Activated B cell treated with CpG ODN at 0.5 μM for 24 hours (primary cell): ENCODE measurements at places on chromosomes 5 and 9.

DNA sequence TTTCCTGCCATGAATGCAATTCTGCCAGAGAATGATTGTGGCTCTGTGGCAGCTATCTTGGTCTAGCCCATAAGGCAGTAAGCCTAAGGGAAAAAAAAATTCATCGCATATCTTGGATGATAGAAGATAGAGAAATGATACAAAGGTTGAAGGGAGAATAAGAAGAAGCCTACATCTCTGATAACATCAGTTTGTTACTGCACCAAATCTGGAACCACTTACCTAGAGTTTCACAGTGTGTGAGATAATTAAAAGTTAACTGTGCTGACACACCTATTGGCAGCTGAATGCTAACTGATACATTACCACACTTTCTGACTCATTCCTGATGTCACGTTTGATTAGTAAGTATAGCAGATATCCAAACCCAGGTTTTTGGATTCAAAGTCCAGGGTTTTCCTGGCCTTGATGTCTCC lies 91.6 kb upstream of the TAF11L2 start:
- no peaks in the 10 kb centered on the region for H3K27me3 ChIP-seq
- H3K36me3 ChIP-seq: no peaks in the 10 kb centered on the region
- H3K4me1 ChIP-seq: no peaks in the 10 kb centered on the region
- H3K4me3 ChIP-seq: no peak overlapping the region
- DNase-seq: no peak

DNA sequence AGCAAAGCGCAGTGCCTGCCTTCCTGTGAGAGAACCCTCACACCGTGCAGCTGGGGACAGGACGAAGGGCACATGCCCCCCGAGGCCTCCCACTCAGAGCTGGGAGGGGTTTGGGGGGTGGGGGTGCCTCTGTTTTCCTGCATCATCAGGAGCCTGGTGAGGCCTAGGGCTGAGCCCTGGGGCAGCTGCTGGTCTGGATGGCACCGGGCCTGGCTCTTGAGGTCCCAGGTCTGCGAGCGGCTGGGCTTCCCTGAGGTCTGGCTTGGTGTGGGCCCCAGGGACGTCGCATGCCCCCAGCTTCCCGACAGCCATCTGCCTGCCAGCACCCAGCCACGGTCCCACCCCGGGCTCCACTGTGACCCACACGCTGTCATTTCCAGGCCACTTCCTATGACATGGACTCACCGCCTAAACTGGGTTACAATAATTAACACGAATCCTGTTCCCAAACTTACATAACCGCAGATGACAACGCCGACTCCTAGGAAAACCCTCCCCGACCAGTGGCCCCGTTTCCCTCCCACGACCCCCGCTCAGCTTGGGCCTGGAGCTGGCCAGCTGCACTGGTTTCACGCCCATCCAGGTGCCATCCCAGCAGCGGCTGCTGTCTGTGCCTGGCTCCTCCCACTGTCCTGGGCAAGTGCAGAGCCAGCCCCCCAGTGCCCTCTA lies 8.7 kb downstream of the NACC2 start:
- H3K4me3 ChIP-seq: no peak overlapping the region
- H3K36me3 ChIP-seq: no peaks in the 10 kb centered on the region
- no peak overlapping the region for H3K27ac ChIP-seq
- H3K4me1 ChIP-seq: peaks cover 4% of the 10 kb centered on the region
- H3K27me3 ChIP-seq: peaks cover 9% of the 10 kb centered on the region

GRCh38 chr9:136013116-136013515 lies 51.9 kb upstream of the UBAC1 start:
- peaks cover 2% of the 10 kb centered on the region for H3K27me3 ChIP-seq
- no peaks in the 10 kb centered on the region for H3K36me3 ChIP-seq
- H3K27ac ChIP-seq: no peak overlapping the region
- no peaks in the 10 kb centered on the region for H3K4me1 ChIP-seq

DNA sequence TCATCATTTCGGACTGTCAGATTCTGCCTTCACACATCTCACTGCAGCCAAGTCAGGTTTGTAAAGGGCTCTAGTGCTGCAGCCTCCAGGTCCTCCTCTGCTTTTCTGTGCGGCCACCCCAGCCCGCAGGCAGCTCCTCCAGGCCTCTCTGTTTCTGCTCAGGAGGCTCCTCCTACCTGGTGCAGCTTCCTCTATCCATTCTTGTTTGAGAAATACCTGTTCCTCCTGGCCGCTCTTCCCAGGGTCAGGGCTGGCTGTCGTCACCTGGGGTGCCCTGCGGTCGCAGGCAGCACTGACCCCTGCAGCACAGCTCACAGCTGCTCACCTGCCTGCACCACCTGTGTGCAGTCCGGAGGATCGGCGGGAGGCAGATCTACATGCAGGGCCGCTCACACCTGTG lies 387.7 kb upstream of the IRX4 start:
- H3K4me3 ChIP-seq: no peak overlapping the region
- no peak overlapping the region for H3K27ac ChIP-seq
- no peaks in the 10 kb centered on the region for H3K27me3 ChIP-seq
- H3K36me3 ChIP-seq: no peaks in the 10 kb centered on the region
- H3K4me1 ChIP-seq: no peaks in the 10 kb centered on the region

DNA sequence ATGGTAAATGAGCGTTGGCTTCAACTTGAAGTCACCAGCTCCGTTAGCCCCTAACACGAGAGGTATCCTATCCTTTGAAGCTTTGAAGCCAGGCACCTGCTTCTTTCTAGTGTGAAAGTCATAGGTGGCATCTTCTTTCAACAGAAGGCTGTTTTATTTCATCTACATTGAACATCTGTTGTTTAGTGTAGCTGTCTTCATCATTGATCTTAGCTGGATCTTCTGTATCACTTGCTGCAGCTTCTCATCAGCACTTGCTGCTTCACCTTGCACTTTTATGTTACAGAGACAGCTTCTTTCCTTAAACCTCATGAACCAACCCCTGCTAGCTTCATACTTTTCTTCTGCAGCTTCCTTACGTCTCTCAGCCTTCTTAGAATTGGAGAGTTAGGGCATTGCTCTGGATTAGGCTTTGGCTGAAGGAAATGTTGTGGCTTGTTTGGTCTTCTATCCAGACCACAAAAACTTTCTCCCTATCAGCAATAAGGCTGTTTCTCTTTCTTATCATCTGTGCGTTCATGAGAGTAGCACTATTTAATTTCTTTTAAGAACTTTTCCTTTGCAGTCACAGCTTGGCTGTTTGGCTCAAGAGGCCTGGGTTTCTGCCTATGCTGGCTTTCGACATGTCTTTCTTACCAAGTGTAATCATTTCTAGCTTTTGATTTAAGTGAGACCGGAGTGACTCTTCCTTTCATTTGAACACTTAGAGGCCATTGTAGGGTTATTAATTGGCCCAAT lies 47.2 kb downstream of the PCSK5 start:
- no peaks in the 10 kb centered on the region for H3K36me3 ChIP-seq
- DNase-seq: no peak
- peaks cover 1% of the 10 kb centered on the region for H3K27me3 ChIP-seq
- no peaks in the 10 kb centered on the region for H3K4me1 ChIP-seq
